ENCODE measurements at places on chromosomes 7 and 10.

GRCh38 chr10:43957267-43958070, 308.8 kb upstream of the ZNF32 start:
- DNase-seq: no peak

- no peak for DNase-seq
Measured at GRCh38 chr10:78687626-78688025, 381.1 kb upstream of the ZMIZ1 start.

- DNase-seq: no peak
Measured at GRCh38 chr10:86673827-86674581, 5.7 kb downstream of the LDB3 start.

DNA sequence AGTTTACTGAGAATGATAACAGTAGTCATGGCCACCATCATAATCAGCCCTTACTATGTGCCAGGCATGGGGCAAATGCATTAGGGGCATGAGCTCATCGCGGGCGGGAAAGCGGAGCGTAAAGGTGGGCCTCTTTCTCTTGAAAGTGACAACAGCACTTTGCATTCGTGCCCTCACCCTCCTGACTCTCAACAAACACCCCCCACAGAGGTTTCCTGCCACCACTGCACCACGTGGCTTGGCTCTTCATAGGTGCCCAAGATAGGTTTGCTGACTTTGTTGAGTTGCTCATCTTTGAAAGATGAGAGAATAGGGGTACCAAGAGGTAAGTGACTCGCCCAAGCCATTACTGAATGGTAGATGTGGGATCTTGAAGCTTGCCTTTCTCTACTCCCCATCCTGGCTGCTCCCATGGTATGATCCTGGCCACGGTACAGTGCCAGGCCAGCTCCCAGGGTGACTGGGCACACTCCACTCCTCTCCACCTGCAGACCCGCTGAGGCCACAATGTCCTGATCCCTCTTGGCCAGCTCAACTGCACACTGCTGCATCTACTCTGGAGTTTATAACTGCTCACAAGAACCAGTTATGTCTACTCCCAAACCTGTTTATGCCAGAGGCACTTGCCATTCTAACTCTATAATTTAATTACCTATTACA, 26.0 kb downstream of the SLIT1 start:
- no peak for DNase-seq

- no peak for DNase-seq
Measured at GRCh38 chr7:143376396-143376795, 4.7 kb upstream of the ZYX start.

DNA sequence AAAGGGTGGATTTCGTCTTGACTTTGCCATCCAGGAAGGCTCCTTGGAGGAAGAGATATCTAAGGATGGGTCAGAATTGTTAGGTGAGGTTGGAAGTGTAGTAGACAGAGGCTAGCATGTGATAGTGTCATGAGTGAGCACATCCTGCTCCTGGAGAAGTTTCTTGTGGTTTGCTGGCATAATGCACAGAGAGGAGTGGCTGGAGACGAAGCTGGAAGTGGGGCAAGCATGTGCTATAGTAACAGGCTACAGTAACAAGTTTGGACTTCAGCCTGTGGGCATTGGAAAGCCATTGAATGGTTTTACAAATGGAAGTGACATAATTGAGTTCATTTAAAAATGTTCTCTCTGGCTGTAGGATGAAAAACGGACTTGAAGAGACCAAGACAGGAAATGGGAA, 175.6 kb upstream of the VWC2 start:
- DNase-seq: no peak

- DNase-seq: no peak
Measured at GRCh38 chr7:159031750-159032149, 112.9 kb downstream of the VIPR2 start.

DNA sequence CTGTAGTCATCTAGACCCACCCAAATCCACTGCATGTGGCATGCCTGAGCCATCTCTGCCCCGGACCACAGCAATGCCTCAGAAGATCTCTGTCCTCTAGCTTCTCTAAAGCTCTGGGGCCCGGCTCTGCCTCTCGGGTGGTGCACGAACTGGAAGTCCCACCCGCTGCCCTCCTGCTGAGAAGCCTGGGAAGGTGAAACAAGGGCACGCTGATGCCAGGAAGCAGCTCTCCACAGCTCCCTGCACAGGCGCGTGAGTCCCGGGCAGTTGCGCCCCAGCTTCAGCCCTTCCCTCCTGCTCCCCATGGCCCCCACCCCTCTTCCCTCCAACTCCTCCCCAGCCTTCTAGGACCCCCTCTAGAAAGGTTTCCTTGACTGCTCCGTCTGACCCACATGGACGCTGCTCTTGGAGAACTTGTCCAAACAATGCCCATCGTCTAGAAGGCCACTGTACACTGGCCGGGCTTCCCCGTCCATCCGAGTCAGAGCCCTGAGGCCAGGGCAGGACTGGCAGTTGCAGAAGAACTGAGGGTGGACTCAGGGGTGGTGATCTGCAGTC, 12.8 kb downstream of the KCNH2 start:
- no peak for DNase-seq

- no peak for DNase-seq
Measured at GRCh38 chr7:99219185-99219767, 11.4 kb upstream of the KPNA7 start.

GRCh38 chr10:102581401-102581800, 62.9 kb upstream of the TRIM8 start:
- DNase-seq: no peak

DNA sequence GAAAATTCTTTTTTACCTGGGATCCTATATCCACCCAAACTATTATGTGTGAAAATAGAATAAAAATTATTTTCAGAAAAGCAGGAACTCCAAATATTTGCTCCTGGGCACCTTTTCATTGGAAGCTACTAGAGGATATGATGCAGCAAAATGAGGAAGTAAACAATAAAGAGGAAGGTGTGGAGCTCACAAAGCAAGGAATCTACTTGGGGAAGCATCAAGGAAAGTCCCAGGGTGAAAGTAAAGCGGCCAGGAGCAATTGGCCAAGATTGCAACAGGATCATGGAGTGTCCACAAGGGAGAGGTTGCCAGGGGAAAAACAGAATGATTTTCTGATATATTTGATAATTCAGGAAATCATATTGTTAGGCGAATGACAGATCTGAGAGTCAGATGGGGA, 80.8 kb downstream of the CARD11 start:
- DNase-seq: no peak

- DNase-seq: no peak
Measured at GRCh38 chr7:45293295-45293942, 135.8 kb downstream of the RAMP3 start.

- no peak for DNase-seq
Measured at GRCh38 chr10:33831591-33831990, 497.1 kb upstream of the NRP1 start.

GRCh38 chr7:36232971-36233550, 80.0 kb downstream of the EEPD1 start:
- no peak for DNase-seq

GRCh38 chr10:1297566-1298301, 241.5 kb downstream of the WDR37 start:
- DNase-seq: no peak

DNA sequence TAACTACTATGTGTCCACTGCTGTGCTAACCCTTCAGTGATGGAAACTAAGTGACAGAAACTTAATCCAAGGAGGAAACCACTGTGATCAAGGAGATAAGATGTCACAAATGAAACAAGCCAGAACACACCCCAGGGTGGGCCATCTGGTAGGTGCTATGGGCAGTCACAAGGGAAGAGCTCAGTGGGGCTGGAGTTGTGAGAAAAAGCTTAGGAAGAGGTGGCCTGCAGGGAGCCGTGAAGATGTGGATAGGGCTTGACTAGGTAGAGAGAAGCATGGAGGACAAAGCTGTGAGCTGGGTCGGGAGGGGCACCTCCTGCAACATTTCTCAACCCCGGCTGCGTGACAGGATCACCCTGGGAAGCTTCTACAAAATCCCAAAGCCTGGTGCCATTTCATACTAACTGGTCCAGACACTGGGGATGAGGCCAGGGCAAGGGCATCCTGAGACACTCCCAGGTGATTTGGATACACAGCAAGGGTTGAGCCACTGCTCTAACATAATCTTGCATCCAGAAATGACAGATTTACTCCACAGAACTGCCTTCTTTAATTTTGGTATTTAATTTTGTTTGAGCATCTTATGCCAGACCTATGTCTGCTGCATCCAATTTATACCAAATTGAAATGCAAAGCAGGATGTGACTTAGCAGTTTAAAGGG, 69.3 kb downstream of the OSBPL3 start:
- DNase-seq: no peak

DNA sequence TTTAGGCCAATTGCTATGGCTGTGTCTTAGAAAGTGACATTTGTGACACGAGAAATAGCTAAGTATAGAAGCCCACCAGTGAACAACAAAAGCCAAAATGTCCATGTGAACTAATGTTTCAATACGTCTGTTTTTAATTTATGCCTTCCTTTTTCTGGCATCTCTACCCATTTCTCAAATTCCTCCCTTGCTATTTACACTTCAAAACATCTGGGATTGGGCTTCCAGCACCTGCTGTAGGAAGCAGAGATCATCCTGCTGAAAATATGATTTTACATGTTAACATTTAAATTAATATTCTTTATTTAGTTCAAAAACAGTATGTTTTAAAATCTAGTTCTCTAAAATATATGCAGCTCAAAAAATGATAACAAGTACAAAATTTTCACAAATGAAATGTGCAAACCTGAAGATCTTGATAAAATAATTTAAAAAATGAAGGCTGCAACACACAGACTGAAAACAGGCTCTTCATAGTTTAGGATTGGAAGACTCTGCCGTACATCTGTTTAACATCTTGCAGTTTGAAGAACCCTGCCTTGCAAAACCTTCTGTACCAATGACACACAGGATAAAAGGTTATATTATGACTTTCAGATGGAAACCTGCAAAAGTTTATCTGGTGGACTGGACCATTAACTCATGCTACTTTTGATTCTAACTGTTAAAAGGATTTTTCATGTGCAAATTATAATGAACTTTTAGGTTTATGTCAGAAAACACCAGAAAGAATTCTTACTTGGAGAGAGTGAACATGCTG, 408.4 kb downstream of the SUGCT start:
- no peak for DNase-seq

GRCh38 chr7:8433477-8434289, at the start of gene NXPH1:
Gene NXPH1 (plus strand): TSS chr7:8433609.
- DNase-seq: no peak

GRCh38 chr10:78626471-78626870, 442.3 kb upstream of the ZMIZ1 start:
- no peak for DNase-seq

All from stimulated activated CD4-positive, alpha-beta T cell treated with anti-CD3 and anti-CD28 coated beads, Interleukin-4, amount 100 ng/mL, for 24 hours (primary cell).